ENCODE measurements at places on chromosomes 3 and 15.

GRCh38 chr3:145272684-145273083, 888.3 kb downstream of the PLOD2 start:
- DNase-seq, result no peak

GRCh38 chr15:58472821-58473581, 41.2 kb downstream of the LIPC start:
- no peak for DNase-seq

- peak; percentile 51 for DNase-seq
These were observed 106.6 kb upstream of the TMC3 start for GRCh38 chr15:81480645-81481053.

GRCh38 chr15:100107606-100108225, 234.1 kb downstream of the ADAMTS17 start:
- no peak for DNase-seq

DNA sequence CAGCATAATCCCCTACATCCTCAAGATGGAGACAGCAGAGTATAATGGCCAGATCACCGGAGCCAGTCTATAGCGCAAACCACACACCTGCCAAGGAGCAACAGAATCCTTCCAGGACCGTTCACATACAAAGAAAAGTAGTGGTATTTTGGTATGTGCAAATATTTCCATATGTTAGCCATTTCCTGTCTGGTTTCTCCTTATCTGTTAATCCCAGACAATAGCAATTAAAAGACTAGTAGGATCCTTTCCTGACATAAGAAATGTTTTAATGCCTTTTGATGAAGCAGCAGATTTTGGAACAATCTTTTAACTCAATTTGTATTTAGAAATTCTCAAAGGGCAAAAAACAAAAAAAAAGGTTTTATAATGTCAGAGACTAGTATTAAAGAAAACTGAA, 22.2 kb downstream of the MRPS25 start:
- DNase-seq, result no peak

DNA sequence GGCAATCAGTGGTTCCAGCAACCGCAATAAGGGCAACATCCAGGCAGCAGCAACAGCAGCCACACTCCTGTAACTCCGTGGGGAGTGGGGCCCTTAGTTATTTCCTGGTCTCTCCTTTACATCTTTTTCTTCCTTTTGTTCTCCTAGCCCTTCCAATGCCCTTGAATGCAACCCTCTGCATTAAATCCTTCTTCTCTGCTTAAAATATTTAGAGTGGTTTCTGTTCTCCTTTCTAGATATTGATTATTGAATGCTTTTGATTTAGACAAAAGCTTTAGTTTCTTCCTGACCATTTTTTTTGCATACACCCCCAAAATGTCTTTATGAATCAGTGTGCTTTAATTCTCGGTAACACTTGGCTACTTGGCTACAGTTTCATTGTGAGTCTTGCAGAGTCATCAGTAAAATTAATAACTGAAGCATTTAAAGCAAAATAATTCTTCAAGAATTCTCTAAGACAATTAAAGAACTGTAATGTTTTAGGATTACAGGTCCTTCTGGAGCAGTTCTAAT, 586.1 kb downstream of the MECOM start:
- DNase-seq, result no peak

GRCh38 chr15:90020021-90020735, 19.1 kb downstream of the ZNF710 start:
- DNase-seq, result no peak

DNA sequence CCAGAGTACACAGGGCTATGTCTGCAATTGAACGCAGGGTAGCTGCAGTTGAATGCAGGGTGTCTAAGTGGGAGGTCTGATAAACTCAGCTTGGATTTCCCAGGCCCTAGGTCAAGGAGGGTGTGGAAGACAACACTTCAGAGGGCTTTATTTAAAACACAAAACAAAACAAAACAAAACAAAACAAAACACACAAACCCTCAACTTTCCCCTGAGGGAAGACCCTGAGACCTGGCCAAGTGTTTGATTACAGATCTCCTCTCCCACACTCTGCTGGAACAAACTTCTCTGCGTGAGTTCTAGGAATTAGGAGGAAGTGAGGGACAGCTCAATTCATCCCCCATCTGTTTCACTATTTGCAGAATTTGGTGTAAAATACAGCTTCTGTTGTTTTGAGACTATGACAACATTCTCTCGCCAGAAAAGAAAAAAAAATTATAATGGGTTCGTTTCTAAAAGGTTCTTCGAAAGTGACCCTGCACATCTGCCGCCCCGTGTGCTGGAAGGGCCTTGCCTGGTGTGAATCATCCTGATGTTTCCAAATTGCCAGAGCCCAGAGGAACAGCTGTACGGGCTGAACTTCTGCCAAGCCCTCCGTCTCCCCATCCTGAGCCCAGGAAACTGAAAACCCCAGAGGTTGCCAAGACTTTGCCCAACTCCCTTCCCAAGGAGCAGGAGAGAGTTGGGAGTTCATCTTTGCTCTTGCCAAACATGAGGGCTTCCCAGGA, 73.3 kb upstream of the RAD18 start:
- no peak for DNase-seq

DNA sequence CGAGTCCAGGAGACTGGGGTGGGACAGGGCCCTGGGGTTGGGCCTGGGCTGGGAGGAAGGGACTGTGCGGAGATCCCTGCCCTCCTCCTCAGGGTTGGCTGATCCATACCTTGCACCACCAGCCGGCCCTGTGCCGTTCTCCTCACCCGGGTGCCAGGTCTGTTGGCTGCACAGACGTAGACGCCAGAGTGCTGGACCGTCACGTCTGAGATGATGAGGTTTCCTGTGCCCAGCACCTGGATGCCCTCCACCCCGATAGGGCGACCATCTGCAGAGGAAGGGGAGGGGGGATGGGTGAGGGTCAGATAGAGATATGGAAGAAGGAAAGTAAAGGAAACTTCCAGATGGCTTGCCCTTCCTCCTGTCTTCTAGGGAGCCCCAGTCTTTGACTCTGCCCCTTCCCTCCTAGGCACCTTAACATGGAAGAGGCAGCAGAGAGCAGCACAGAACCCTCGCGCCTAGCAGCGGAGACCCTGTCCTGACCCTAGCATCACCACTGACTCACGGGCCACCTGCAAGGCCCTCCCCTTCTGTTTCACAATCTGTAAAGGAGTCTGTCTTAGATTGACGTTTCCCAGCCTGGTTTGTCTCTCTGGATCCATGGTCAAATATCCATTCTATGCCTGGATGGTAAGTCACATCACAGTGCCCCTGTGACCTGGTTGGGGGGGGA, 28.8 kb downstream of the RNU5B-1 start:
- DNase-seq, result no peak

DNA sequence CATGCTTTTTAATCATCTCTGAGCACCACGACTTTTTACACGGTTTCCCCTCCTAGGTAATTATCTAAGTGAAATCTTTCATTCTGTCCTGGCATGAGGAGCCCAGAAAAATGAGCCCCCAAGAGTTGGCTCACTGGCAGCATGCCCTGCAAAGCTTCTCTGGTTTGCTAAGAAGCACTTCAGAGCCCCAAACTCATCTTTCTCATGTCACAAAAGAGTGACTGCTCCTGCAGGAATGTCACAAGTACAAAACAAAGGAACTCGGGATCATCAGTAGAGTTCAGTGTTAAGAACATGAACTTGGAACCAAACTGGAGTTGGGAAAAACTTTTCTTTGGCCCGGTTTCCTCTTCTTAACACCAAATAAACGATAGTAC, 123.9 kb downstream of the FOXB1 start:
- DNase-seq, result no peak

- no peak for DNase-seq
These were observed 117.8 kb upstream of the PRICKLE2 start for GRCh38 chr3:64342940-64343688.

- no peak for DNase-seq
These were observed 100.3 kb downstream of the MYLK start for GRCh38 chr3:123783811-123784210.

- no peak for DNase-seq
These were observed 8.6 kb upstream of the ITPKA start for GRCh38 chr15:41484937-41485625.

GRCh38 chr3:77685713-77686112, 645.8 kb downstream of the ROBO2 start:
- DNase-seq, result no peak

DNA sequence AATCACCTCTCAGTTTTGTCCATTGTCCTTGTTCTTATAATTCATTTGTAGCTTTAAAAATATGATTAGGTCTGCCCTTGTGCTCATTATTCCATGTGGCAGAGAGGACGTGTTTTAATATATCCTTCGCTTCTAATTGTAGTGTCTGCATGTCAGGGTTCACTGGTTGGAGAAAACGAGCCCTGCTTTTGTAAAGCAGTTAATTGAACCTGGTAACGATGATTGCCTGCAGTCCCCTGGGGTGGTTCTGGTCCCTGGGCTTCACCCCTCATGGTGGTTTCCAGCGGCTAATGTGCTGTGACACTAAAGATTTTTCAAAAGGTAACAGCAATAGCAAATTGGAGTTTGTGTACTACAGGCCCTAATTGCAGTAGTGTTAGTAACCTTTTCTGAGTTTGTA, 299.6 kb downstream of the CACNA2D3 start:
- peak; percentile 36 for DNase-seq

GRCh38 chr3:13088028-13089006, 15.1 kb upstream of the IQSEC1 start:
- no peak for DNase-seq

- DNase-seq, result no peak
These were observed 754.6 kb downstream of the AGBL1 start for GRCh38 chr15:86834115-86834863.

- DNase-seq, result no peak
These were observed 102.5 kb downstream of the ZMAT3 start for GRCh38 chr3:178969004-178969700.

DNA sequence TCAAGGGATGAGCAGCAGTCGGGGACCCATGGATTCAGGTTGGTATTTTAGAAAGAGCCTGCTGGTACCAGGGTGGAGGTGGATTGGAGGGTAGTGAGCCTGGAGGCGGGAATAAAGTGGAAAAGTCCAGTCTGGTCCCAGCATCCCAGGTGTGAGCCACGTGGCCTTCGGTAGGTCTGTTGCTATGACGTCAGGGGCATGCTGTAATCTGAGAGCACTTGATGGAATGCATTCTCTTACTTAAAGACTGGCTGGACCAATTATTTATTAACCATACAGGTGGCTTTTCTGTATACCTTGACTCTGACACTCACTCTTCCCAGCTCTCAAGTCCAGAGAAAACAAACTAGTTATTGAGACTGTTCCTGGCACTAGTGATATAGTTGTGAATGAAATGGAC, 389.9 kb upstream of the RGMA start:
- DNase-seq, result no peak

GRCh38 chr3:11392014-11392859, 120.0 kb downstream of the ATG7 start:
- DNase-seq, result no peak

DNA sequence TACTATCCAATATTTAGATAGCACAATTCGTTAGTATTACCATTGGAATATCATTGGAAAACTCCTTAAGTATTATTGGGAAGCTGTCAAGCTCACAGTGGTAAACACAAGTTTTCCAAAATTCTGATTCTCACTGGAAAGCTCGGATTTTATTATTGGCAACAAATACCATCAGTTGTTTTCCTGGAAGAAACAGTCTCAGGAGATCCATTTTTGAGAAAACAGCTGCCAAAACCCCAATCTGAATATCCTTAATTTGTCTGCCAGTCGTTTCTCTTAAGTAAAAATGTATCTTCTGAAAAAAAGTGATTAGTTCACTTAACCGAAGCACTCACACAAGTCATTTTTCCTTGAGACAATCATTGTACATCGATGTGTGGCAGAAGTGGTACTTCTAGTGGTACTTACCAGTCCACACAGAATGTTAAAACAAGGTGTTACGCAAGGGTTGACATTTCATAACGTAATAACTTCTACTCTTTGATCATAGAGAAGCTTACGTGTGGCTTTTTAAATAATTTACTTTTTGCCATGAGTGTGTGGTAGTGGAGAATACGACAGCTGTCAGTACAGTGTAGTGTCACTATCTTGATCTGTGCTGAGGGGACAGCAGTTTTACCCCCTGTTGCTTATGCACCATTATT, 74.9 kb downstream of the FAM43A start:
- DNase-seq, result no peak

DNA sequence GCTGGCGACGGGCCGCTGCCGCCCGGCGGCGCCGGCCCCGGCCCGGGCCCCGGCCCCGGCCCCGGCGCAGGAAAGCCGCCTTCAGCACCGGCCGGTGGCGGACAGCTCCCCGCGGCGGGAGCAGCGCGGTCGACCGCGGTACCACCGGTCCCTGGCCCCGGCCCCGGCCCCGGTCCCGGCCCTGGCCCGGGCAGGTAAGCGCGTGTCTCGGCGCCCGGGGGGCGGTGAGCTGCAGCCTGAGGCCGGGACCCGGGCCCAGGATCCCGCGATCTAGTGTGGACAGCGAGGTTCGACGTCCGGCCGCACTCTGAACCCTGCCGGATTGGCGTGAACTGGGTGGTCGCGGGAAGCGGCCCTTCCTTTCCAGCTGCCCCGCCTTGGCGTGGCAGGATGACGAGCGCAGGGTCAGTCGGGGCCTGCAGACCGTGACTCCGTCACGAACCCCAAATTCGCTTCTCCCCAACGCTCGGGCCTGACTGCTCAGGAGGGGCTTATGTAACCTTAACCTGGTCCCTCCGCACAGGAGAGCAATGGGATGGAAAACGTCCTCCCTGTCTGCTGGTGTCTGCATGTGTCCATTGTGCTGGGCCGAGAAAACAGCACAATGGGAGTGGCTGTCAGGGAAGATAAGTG, 472 bp downstream of the BSN start:
- no peak for DNase-seq

- no peak for DNase-seq
These were observed 32.2 kb downstream of the GRIP2 start for GRCh38 chr3:14507757-14508504.

GRCh38 chr3:124627501-124627908, 102.7 kb upstream of the UMPS start:
- DNase-seq, result no peak

DNA sequence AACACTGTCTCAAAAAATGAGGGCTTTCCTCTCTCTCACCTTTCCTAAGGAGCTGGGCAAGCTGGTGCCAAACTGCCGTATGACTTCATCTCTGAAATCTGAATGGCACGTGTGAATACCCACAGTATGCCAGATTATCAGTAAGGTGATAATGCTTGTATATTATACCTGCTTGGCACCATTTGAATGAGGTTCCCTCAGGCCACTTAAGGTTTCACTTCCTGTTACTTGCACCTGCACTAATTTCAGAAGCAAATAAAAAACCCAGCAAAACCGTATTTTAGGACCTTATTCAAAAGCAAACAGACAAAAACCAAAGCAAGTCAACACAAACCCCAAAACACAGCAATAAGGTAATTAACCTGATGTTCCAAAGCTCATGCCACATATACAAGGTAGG, 19.7 kb downstream of the FOXP1 start:
- DNase-seq, result no peak

DNA sequence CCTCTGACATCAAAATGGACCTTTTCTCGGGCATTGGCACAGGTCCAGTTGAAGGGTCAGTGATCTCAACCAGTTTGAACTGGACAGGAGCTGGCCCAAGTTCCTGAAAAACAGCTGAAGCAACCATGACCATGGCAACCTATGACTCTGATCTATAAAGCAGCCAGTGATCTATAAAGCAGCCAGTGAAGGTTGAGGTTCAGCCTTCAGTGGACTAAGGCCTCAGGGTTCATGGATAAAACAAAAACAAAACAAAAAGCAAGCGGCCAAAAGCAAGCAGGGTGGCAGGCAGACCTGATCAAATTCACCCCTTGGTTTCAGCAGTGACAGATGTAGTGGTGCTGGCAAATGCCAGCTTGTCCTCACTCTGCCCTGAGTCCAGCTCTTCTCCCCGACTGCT, 10.0 kb upstream of the CHRNB4 start:
- no peak for DNase-seq

GRCh38 chr15:52551762-52552161, 17.1 kb downstream of the ARPP19 start:
- DNase-seq, result no peak
